Heart right ventricle (tissue), 16 donors: ENCODE measurements at places on chromosomes 5 and 9.

- no peak for DNase-seq
These were observed 385.7 kb downstream of the PLK2 start for GRCh38 chr5:58074222-58074621.

DNA sequence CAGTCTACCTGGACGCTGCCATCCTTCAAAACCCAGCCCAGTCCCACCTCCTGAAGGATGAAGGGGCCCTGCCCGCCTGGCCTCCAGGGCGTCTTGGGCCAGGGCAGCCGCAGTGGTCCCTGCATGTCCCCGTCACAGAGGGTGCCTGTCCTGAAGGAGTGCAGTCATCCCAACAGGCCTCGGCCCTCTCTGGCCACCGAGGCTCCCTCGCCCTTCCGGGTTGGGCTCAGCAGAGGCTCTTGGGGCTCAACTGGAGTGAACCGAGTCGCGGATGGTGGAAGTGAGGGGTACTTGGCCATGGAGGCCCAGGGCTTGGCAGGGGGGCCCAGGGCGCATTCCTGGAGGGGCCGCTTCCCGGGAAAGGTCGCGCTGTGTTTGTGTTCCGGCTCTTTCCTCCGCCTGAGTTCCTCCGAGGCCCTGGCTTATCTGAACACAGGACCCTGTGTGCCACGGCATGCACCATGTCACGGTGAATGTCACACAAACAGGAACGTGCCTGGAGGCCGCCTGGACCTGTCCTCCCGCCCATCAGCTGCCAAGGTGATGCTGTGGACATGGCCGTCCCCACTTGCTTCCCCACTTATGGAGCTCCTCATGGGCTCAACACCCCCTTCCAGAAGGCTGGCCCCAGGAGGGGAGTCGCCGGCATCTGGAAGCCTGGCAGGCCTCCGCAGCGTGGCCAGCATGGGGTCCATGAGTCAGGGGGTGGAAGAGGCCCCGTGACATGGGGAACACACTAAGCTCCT is 25.7 kb upstream of the OBP2B start:
- no peak for DNase-seq

GRCh38 chr5:117892360-117892759 is 1096.0 kb downstream of the DTWD2 start:
- no peak for DNase-seq

GRCh38 chr5:157267025-157267424 is 1.1 kb downstream of the CYFIP2 start:
- DNase-seq, result no peak

DNA sequence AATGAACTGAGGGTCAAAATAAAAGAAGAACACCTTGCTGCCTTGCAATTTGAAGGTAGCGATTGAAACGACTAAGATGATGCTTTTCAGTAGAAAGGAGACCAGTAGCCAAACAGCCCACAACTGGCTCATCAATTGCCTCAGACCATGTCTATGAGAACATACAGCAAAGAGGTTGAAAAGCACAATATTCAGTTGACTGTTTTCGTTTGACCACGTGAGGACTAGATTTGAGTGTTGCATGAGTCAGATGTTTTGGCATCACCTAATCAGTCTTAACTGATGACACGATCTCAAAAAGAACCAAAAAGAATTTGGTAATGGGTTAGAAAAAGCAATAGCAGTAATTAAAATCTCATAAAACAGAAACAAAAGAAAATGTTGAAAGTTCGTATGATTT is 82.7 kb upstream of the IL7R start:
- DNase-seq, result no peak

- no peak for DNase-seq
These were observed 43.6 kb downstream of the CCDC192 start for GRCh38 chr5:127746756-127747155.

DNA sequence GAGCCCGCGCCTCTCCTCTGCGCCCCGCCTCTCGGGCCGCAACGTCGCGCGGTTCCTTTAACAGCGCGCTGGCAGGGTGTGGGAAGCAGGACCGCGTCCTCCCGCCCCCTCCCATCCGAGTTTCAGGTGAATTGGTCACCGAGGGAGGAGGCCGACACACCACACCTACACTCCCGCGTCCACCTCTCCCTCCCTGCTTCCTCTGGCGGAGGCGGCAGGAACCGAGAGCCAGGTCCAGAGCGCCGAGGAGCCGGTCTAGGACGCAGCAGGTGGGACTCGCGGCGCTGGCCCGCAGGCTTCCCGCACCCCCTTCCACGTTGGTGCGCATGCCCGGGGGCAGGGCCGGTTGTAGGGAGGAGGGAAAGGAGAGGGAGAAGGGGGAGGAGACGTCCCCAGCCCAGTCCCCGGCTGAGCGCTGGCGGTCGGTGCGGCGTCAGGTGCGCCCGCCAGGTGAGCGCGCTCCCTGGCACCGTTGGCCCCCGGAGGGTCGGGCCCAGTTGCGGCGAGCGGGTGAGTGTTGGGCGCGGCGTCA is at the start of gene OCLN:
Gene OCLN (plus strand): TSS at position 400 of the 532 bp plus-strand sequence. CDS start 11,455 bp downstream, outside the sequence.
- peak; percentile 19 for DNase-seq

GRCh38 chr5:17897776-17898175 is 263.5 kb downstream of the TAF11L14 start:
- no peak for DNase-seq

DNA sequence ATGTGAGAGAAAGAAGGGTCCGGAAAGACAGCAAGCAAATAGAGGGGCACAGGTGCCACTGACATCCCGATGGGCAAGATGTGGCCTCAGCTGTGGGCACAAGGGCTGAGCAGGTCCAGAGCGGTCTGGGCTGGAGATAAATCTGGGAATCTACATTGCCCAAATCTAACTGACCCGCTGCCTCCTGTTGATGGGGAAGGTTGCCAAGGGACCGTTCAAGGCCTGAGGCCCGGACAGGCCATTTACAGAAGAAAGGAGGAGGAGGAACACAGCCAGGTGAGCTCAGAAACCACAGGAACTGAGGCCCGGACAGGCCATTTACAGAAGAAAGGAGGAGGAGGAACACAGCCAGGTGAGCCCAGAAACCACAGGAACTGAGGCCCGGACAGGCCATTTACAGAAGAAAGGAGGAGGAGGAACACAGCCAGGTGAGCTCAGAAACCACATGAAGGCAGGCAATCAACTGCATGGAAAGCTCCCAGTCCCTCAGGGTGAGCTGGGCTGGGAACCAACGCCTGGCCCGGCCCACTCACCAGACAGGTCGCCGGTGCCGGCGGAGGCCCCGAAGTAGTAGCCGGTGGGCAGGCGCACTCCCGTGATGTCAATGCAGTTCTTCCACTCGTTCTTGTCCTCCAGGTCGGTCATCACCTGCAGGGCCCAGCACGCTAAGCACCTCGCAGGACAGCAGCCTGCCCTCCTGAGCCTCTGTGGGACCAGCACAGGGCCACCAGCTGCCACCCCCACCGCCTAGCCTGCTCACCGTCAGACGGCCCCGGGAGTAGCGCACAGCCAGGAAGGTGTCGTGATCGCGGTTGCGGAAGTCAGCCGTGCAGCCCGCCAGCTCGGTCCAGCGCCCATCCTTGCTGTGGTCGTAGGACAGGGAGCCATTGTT is 14.6 kb downstream of the LMAN2 start:
- DNase-seq, result no peak
